Skeletal muscle cell (primary cell): ENCODE measurements at places on chromosomes 7 and 10.

- no peak for DNase-seq
Measured at GRCh38 chr10:35533565-35533964, 71.6 kb upstream of the GJD4 start.

DNA sequence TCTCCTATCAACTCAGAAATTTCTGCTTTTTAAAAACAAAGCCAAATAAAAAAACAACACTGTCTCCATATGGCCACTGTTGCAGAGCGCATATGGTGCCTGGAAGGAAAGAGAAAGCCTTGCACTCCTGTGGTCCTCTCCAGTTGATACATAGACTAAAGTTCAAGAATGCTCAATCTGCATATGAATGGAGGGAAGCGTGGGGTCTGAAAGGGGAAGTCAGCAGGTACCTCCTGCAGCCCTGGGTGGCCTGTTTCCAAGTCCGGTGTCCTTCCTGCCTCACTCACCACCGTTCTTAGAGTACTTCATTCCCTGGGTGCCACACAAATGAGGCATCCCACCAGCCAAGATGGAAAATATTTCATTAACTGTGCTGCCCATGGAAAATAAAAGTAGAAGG lies 138.3 kb upstream of the PALS2 start:
- DNase-seq = no peak

GRCh38 chr10:28276384-28276783 lies 26.5 kb downstream of the MPP7 start:
- no peak for DNase-seq

DNA sequence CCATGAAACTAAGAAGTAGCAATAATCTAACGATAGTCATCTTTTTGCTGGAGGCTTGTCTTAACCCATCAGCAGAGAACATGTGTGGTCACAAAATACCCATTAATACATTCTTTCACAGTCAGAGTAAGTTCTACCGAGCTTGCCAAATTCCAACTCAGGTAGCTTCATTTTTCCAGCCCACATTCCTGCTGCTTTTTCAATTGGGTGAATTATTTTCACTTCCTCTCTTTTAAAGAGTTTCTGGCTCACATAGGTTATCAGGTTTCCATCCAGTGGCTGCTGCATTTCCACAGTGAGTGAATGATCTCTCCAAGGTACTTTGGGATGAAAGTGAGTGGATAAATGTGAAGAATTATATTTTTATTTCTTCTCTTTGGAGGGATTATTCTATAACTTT lies 233.1 kb downstream of the SEMA3E start:
- DNase-seq = no peak

DNA sequence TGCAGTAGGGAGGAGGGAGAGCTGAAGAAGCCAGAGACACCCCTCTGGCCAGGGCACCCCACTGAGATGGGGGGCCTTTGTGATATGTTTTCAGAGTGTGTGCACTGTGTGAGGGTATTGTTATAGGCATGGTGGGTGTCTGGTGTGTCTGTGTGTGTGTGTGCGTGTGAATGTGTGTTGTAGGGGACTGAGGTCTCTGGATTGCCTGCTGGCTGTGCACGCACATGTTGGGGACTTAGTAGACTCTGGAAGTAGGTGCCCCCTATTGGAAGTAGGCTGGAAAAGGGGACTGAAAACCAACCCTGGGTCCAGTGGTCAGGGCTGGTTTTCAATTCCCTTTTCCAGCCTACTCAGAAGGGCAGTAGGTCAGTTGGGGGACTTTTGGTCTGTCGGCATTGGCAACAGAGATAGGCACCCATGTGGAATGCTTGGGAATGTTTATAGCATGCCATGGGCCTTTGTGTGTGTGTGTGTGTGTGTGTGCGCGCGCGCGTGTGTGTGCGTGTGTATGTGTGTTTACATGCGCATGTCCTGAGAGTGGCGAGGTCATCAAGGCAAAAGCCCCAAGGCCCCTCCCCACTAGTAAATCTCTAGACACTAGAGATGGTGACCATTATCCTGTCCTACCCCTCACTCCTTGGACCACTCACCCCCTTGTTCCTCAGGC lies 78.8 kb downstream of the HIF1AN start:
- no peak for DNase-seq

DNA sequence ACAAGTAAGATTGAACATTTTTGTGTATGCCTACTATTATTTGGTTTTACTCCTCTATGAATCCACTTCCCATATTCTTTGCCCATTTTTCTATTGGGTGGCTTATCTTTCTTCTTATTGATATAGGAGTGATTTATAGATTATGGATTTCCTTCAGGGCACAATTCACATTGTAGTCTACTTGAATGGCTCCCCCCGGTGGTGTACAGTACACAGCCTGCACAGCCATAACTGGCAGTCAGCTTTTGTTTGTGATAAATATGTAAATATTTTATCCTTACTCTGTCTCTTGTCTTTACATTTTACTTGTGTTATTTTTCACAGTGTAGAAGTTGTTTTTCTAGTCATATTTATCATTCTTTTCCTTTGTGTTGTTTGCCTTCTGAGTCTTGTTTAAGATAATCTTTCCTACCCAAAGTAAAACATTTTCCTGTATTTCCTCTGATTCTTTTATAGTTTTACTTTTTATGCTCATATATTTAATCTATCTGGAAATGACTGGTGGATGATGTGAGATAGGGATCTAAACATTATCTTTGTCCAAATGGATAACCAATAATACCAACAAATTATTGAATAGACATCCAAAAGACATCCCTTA lies 23.9 kb upstream of the CALD1 start:
- DNase-seq = no peak

DNA sequence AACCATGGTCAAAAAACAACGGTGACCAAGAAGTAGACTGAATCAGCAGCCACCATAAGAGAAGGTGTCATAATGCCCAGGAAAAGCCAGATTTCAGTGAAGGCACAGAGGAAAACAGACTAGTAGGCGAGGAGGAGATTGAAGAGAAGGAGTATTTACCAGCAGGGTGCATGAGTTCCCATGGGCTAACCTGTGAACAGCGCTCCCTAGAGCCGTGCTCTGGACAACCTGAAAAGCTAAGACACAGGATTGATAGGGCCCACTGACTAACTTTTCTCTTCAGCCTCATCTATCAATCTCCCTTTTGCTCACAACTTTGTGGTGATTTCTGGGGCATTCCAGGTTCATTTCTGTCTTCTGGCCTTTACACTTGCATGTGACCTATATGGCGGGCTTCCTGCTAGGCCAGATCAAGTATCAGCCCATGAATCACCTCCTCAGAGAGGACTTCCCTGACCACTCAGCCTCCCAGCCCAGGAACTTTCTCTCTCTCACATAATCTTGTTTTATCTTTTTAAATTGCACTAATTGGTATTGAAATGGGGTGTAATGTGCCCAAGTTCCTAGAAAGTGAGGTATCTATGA lies 12.8 kb downstream of the ANKRD22 start:
- no peak for DNase-seq
